ENCODE measurements at places on chromosomes 1 and 21. TPM values are rescaled to one million over a fixed set of nuclear protein-coding genes. Genes with fewer than 3 reads are reported as not detected.

The CD1D gene
- not detected for total RNA-seq

The SHCBP1L gene
- not detected for total RNA-seq

- DNase-seq: no peak
Measured at GRCh38 chr1:112778137-112778536, 63.0 kb upstream of the PPM1J start.

The CD2 gene
- 340 TPM for total RNA-seq

The LYST gene
- total RNA-seq: 36.0 TPM
